SJSA1 (cell line): ENCODE measurements at places on chromosomes 4 and X. TPM values are rescaled to one million over a fixed set of nuclear protein-coding genes. Genes with fewer than 3 reads are reported as not detected.

Gene NUDT11
- 12.2 and 12.3 TPM in 2 replicates for total RNA-seq

DNA sequence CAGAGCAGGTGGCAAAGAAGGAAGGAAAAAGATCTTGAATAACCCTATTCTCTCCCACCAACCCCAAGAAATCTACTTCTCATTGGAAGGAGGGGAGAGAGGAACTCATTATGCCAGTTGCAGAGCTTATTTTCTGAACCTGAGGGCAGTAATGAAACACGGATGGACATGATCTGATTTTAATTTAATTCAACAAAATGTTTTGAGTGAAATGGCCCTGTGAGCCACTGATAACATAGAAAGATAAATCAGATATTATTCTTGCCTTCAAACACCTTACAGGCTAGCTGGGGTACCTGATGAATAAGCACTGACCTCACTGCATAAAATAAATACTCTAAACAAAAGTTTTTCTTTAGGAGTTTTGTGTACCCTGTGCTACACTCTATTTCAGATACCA lies 30.3 kb downstream of the DAPP1 start:
- no peak for DNase-seq

DNA sequence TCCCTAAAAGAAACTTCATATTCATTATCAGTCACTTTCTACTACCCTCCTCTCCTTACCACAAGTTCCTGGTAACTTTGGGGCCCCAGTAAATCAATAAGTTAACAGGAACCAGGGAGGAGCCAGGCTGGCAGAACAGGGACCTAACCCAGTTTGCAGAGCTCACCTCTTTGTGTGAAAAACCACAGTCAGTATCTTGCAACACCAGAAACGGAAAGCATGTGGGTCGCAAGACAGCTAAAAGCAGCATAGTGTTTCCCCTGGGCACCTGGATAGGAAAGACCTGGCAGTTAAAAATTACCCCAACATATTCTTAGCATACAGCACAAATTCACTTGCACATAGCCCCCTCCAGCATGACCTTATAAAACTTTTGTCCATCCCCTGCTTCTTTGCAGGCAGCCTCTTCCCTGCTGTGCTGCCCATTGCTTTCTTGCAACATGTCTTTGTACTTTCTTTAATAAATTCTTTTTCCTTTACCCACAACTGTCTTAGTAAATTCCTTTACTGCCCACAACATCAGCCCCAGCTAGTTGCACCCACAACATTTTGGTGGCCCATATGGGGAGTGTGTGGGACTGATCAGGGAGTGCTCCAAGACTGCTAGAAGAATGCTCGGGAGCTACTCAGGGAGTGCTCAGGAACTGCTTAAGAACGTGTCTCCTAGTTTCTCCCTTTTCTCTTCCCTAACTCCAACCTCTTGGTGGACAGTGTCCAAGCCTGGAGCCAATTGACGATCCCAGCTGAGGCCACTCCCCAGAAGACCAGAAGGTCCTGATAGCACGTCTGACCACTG lies 83.4 kb downstream of the MSN start:
- DNase-seq = no peak

Gene S100G
- not detected in 2 replicates for total RNA-seq

Gene CTAG1A
- not detected in 2 replicates for total RNA-seq

DNA sequence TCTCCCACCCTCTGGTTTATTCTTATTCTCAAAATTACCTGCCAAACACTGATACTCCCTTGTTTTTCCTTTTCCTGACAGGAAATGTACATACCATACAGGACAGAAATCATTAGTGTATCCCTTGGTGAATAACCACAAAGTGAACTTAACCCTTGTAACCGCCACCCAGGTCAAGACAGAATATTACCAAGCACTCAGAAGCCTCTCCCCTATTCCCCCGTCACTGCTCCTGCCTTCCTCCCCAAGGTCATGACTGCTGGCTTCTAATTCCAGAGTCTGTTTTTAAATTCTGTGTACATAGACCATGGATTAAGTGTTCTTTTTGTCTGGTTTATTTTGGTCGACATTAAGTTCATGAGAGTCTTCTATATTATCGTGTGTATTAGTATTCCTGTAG lies 37.7 kb downstream of the HTT start:
- no peak for DNase-seq

DNA sequence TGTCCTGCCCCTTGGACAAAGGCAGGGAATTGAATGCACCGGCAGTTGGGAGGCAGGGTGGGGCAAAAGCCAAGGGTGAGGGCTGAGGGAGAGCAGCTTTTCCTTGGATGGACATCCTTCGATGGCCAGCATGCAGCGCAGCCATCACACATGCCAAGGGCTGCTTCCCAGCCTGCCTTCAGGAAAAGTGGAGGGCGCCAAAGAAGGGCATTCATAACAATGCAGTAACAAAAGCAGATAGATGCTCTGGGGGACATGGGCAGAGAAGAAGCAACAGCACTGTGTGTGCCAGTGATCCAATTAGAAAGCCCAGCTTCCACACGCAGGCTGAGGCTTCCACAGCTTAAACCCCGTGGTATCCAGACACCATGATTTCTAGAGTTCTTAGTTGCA lies 71.5 kb downstream of the TSPAN5 start:
- no peak for DNase-seq

GRCh38 chr4:54074381-54074780 lies 10.0 kb upstream of the CHIC2 start:
- DNase-seq = no peak

- no peak for DNase-seq
These were observed 159.4 kb downstream of the TRAM1L1 start for GRCh38 chr4:116925900-116926457.

DNA sequence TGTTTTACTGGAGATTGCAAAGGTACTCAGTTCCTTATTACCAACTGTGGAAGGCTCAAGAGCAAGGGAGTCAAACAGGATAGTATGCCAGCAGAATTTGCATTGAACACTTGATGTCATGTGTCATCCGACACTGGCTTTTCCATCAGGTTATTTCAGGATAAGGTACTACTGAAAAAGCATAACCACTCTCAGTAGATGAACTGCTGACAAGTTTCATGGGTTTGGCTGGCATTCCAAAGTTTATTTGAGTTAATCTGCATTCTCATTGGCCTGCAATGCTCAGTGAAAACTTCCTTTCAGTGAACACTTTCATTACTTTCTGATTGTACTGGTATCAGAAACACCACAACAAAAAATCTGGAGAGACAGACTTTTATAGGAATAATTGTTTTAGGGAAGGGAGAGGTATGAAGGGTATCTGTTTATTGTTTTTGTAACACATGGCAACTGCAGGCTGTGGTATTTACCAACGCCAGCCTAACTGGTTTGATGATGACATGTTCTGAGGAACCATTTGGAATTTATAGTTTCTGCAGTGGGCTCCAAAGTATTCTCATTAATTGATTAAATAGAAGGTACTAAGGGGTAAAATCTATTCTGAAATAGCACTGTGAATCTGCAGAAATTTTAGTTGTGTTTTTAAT lies 345.7 kb upstream of the NR3C2 start:
- no peak for DNase-seq

DNA sequence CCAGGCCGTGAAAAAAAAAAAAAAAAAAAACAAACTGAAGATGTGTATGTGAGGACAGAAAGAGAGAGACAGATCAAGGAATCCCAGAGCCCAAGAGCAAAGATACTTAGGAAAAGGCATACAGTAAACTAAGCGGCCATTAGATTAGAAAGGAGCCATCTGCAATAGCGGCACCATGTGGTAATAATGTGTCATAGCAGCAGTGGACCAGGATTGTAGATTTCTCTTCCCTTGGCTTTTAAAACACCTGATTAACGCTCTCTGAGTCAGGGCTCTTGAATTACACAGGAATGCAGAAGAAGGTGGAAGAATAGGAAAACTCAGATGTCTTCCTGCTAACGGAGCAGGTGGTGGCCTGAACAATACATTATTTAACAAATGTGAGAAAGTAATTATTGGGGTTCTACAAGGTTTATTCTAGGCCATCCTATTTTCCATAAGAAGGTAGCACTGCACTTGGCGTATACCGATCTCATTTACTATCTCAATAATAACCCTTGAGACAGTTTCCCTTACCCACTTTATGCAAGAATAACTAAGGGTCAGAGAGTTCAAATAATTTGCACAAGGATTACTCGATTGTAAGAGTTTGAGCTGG lies 182.7 kb downstream of the KCNIP4 start:
- peak; percentile 4 for DNase-seq

DNA sequence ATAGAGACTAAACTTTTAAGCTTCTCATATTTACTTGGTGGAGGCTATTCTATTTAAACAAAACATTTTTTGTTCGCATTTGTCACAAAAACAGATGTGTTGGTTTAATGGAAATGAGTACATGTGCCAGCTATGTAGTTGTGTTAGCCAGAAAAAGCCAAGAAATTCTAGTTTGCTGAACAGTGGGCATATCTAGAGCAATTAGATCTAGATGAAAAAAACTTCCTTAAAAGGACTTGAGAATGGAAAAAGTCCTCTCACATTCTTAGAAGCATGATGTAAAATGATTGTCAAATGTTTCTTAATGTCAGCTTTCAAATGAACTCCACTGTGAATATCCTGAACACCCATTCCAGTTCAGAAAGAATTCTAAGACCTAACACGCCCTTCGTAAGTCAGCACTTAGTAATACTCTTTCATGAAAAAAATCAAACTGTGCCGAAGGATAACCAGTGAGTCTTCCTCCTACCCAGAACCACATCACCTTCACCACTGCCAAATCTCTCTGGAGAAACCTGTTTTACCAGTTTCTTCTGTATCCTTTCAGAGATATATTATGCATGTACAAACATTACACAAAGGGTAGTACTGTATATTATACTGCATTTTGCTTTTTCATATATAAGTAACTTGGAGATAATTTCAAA lies 28.2 kb downstream of the PHKA1 start:
- DNase-seq = no peak

- peak; percentile 72 for DNase-seq
These were observed 91.1 kb upstream of the VEGFC start for GRCh38 chr4:176883681-176884418.

Gene TMEM154
- total RNA-seq = 0.22 and 0.37 TPM in 2 replicates

Gene DCAF4L1
- not detected in 2 replicates for total RNA-seq

- peak; percentile 7 for DNase-seq
These were observed 49.8 kb upstream of the C1QTNF7 start for GRCh38 chr4:15378062-15378461.

Gene PHOX2B
- not detected in 2 replicates for total RNA-seq

DNA sequence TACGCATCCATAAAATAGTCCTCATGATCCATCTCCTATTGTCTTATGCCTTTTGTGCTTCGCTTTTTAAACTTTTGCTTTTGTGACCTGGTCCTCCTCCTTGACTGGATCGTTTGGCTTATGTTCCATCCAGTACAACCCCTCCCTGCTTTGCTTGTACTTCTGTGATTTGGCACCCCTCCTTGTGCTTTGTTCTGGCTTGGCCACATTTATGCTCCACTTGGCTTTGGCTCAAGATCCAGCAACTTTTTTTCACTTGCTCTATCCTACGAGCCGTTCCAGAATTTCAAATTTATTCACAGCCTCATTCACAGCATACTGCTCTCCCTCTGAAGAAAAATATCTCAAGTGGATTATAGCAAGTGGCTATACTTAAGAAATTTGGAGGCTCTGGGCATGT lies 28.0 kb upstream of the GLRA2 start:
- no peak for DNase-seq

- DNase-seq = no peak
These were observed 98.6 kb upstream of the SCML1 start for GRCh38 chrX:17638731-17639130.

DNA sequence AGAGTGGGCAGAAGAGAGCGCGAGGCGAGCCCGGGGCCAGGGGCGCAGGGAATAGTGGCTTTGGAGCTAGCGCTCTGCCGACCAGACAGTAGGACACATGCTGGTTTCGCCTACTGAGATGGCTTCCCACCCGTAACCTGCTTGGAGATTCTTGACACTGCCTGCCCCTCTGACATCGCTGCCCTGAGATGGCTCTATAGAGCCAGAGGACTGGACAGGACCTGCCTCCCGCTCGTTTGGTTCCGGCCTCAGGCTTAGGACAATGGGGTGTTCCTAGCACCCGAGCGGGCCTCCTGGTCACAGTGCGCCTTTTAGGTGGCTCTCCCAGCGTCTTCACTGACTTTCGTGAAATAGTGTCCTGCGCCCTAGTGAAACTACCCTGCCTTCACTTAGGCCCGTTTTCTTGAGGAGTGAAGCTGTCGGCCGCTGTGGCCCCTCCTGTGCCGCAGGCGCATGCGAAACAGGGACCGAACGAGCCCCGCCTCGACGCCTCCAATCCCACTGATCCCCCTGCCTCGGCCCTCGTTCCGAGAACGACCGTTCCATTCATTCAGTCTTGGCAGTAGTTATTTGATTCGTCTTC lies 608 bp downstream of the TAF1 start:
- DNase-seq = peak; percentile 27

DNA sequence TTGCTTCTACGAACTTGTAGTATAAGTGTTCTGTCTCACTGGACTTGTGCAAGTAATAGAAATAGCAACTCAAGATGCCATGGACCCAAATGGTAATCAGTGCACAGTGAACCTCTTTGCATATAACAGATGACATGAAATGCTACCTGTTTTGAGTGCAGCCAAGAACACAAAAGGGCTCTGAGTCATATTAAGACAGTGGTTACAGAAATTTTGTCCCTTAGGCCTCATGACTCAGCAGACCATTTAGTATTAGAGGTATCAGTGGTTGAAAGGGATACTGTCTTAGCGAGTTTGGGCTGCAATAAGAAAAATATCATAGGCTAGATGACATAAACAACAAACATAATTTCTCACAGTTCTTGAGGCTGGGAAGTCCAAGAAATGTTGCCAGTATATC lies 502.9 kb upstream of the PCDH10 start:
- no peak for DNase-seq

GRCh38 chr4:159358226-159358625 lies 255.3 kb downstream of the RAPGEF2 start:
- DNase-seq = no peak

DNA sequence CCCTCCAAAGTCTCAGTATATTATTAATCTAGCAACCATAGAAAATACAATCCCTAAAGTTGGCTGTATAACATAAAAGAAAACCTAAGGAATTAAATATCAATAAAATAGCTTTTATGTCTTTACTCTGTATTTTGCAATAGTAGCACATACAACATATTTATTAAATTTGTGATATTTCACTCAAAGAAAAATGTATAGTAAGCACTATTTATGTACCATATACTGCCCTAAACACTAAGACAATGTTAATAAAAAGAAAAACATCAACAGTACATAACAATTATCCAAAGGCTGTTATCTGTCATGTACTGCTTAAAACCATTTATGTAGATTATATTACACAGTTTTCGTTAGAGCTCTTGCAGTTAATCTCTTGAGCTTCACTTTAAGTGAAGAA lies 834.5 kb upstream of the INTU start:
- no peak for DNase-seq

GRCh38 chrX:102958794-102959193 lies 21.7 kb downstream of the RAB40AL start:
- no peak for DNase-seq
